ENCODE measurements at places on chromosomes 3 and 15.

DNA sequence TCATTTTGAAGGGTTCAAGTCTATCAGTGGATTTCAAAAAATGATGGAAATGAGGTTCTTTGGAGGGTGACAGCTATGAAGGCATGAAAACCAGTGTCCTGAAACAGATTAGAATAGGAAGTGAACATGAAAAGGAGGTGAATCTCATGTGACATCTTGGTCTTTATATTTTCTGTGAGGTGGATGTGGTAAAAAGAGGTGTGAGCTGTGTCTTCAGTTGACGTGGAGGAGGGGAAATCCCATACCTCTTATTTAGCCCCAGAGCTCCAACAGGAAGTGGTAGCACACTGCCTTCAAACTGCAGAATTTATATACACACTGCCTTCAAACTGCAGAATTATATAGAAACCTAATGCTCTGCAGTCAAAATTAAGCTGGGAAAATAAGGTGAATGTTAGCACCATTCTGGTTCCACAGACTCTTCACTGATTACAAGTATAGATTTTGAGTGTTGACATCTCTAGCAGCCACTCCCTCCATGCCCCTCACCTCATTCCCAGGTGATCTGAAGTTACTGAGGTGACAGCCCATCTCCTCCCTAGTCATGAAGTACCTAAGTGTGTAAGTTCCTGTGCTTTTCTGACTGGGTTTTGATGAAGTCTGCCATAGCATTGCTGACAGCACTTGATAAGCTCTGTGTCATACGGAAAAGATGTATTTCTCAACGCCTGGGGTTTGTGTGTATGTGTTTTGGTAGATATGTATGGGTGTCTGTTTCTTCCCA is 2.7 kb downstream of the RAB8B start:
- DNase-seq: no peak

DNA sequence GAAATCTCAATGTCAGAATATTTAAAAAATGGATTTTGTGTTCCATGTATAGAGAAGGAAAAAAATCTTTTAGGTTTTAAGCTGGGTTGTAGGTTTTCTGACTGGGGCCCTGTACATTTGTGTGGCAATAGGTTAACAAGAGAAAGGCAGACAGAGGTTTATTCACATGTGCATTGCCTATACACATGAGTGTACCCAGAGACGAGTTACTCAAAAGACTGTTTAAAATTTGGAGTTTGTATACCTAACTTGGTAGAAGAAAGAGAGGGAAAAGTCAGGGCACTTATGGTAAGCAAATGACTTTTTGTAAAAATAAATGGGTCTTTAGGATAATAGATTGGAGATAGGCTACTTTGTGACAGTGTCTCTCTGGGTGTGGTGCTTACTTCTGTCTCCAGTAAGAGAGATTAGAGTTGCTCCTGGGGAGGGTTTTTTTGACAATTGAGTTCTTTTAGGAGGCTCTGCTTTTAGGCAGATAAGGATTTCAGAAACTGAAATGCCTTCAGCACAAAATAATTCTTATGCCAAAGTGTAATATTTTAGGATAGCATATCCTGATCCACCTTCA is 225.2 kb downstream of the TCF12 start:
- DNase-seq: no peak

- DNase-seq: no peak
Measured at GRCh38 chr3:23128655-23129054, 74.5 kb upstream of the UBE2E2 start.

GRCh38 chr15:84681831-84682230 is 23.8 kb upstream of the NMB start:
- DNase-seq: no peak

GRCh38 chr3:149227591-149228268 is 6.1 kb upstream of the CP start:
- DNase-seq: no peak

- no peak for DNase-seq
Measured at GRCh38 chr3:36579746-36580145, 184.6 kb downstream of the DCLK3 start.

- DNase-seq: no peak
Measured at GRCh38 chr3:12541625-12542024, 3.7 kb downstream of the MKRN2OS start.

DNA sequence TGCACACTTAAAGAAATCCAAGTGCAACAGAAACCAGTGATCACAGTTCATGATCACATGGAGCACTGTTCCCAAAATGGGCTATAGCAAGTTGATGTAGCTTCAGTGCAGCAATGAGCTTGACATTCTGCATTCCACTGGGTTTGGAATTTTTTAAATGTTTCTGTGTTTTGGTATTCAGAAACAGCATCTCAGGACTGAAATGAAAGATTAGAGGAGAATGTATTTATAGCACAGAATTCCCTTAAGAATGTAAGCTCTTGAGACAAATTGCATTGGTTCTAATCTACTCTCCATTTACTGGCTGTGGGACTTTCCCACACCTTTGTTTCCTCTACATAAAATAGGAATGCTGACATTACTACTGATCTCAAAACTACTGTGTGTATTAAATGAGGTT is 162.7 kb downstream of the FGF12 start:
- no peak for DNase-seq

GRCh38 chr3:73789825-73790444 is 165.2 kb upstream of the PDZRN3 start:
- no peak for DNase-seq

- no peak for DNase-seq
Measured at GRCh38 chr3:59865351-59865750, 815.5 kb upstream of the CFAP20DC start.

DNA sequence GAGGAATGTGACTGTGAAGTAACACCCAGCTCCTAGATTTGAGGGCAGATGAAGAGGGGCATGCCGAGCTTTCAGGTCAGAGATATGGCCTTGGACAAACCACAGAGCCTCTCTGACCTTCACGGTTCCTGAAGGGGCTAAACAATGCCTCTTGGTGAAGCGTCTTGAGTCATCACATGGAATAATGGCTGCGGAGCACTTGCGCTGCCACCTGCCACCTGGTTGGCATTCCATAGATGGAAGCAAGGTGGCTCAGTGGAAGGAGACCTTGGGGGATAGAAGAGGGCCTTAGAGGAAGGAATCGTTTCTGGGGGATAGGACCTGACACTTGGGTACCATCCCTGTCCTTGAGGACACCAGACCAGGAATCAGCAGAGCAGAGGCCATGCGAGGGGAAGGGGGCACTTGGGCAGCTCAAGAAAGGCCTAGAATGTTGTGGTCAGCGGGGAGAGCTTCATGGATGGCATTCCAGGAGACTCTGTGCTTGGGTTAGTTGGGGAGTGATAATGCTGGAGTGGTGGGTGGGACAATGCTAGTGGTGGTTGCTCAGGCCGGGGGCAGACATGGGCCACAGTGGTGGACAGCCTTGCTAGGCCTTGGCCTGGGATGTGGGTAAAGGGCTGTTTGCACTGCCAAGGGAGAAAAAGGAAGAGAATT is 12.6 kb downstream of the MRAS start:
- no peak for DNase-seq

- DNase-seq: no peak
Measured at GRCh38 chr15:80246425-80246894, 5.6 kb downstream of the CTXND1 start.

GRCh38 chr15:89441295-89441812 is 55.0 kb downstream of the RHCG start:
- no peak for DNase-seq

GRCh38 chr3:126098391-126098858 is 14.5 kb upstream of the SLC41A3 start:
- no peak for DNase-seq

DNA sequence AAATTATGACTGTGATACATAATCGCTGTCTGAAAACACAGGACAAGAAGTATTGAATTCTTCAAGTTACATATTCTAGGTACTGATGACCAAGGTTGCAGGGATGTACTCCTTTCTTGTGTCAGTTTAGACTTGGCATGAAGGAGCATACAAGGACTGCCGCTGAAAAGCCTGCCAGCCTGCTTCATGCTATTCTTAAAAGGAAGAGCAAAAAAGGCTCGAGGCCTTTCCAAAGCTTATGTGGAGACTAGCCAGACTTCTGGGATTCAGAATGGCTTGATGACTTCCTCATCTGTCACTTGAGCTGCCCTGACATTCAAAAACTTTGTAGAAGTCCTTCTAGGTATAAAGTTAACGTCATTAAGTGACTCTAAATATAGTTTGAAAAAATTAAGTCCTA is 92.0 kb downstream of the CADM2 start:
- DNase-seq: no peak

GRCh38 chr3:193857996-193858395 is 265.0 kb downstream of the OPA1 start:
- no peak for DNase-seq

DNA sequence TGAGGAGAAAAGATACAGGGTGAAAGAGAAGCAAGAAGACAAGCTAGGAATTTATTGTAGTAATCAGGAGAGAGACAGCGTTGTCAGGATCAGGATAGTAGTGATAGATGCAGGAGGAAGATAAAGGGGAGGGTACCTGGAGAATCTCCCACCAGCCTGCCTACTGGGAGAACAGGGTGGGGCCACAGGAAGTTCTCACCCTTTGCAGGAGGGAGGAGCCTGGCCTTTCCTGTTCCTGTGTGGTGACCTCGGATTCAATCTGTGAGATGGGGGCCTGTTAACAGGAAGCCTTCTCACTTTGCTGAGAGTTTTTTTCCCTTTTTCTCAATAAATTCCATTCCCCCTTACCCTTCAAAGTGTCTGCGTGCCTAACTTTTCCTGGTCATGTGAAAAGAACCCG is 37.6 kb downstream of the GMPS start:
- no peak for DNase-seq

- DNase-seq: no peak
Measured at GRCh38 chr15:83904107-83905040, 250.5 kb downstream of the ADAMTSL3 start.

DNA sequence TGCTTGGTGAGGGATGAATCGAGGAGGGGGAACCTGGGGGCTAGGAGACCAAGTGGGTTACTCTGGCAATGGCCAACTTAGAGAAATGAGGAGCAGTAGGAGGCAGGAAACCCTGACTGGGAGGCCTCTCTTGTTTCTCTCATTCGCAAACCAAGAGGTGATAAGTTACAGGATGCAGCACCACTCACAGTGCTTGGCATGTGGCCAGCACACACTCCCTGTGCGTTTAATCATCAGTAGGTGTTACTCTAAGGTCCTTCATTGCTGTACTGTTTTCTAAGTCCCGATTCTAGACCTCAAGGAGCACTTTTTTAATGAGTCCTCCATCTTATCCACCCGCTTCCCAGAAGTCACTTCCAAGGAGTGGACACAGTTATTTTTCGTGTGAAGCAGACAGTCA is 314.1 kb upstream of the TRIM42 start:
- no peak for DNase-seq

GRCh38 chr3:114716916-114717315 is 423.1 kb downstream of the TIGIT start:
- DNase-seq: no peak

DNA sequence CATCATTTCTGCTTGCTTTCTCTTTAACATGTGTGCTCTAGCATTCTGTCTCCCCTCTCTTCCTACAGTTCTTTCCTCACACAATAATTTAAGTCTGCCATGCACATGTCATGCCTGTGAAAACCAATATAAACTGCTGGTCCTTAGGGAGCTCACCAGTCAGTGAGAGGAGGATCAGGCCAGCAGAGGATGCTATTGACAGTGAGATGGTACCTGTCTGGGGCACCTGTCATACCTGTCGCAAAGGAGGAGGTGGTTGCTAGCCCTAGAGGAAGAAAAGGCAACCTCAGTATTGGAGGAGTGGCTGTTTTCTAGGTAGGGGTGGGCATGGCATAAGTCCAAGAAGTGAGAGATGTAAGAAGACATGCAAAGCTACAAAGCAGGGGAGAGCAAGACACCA is 194.6 kb downstream of the GABRG3 start:
- no peak for DNase-seq

- no peak for DNase-seq
Measured at GRCh38 chr3:71062952-71063772, 520.4 kb downstream of the FOXP1 start.

- no peak for DNase-seq
Measured at GRCh38 chr3:64291345-64291744, 66.1 kb upstream of the PRICKLE2 start.

DNA sequence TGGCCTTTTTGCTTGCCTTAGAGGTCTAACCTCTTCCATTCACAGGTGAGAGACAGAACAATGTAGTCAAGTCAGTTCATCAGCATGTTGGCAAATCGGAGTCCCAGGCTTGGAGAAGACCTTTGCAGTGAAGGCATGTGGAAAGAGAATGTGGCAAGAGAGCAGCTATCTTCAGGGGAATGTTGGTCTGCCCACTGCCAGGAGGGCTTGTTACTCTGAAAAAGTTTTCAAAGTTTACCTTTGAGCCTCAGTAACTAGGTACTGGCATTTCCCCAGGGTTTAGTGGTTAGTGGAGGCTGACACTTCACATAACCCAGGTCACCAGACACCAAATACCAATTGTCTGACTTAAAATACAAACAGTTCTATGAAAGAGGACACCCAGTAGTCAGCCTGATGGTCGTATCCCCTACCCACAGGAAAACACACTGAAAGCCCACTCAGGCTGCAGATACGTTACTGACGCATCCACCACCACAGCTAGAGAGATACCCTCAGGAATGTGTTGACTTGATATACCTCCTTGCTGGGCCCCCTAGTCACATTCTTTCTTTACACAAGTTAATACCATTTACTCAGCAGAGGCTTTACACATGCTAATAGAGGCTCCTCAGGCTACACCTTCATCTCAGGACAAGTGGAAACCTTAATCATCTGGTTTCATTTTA is 9.7 kb upstream of the ARID3B start:
- no peak for DNase-seq

- no peak for DNase-seq
Measured at GRCh38 chr3:123758081-123758564, 126.0 kb downstream of the MYLK start.

DNA sequence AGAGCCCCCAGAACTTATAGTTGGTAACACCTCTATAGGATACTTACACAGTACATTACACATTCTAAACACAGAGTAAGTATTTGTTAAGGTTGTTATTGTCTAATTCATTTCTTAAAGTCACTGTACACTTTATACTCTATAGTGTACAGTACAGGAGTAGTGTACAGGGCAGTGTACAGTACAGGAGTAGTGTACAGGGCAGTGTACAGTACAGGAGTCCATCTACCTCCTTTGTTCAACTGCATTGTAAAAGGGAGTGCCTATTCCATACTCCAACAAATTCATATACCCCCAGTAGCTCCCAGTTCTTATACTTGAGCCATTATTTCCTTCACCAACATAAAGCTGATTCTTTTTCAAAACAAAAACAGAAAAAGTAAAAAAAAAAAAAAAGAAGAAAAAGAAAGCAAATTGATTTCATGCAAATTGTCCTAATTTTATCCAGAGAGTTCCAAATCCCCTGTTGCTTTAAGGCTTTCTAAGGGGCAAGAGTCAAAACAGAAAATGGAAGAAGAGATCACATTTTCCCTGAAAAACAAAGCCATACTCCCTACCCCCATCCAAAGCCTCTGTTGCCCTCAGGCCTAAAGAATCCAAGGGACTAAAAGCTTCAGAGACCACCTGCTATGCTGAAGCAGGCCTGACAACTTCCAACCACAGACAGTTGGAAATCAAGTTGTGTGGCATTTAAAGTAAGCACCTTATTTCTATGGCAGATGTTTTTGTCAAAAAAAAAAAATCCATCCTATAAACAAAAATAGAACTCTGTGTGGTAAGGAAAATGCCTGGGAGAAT is 125.6 kb downstream of the PLCH1 start:
- DNase-seq: no peak

Data from SHP77 treated with DMSO at 0.1 percent for 48 hours (cell line).